ENCODE measurements at places on chromosomes 2 and 18. TPM values are rescaled to one million over a fixed set of nuclear protein-coding genes. Genes with fewer than 3 reads are reported as not detected.

DNA sequence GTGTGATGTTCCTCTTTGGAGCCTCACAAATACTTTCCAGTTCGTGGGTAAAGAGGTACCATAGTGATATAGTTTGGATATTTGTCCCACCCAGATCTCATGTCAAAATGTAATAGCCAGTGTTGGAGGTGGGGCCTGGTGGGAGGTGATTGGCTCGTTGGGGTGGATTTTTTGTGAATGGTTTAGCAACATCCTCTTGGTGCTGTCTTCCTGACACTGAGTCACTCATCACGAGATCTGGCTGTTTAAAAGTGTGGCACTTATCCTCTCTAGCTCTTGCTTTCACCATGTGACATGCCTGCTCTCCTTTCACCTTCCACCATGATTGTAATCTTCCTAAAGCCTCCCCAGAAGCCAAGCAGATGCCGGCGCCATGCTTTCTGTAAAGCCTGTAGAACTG, 3.0 kb upstream of the CCDC93 start:
- no peaks in the 10 kb centered on the region for H3K27me3 ChIP-seq
- H3K27ac ChIP-seq, result no peak overlapping the region
- no peaks in the 10 kb centered on the region for H3K36me3 ChIP-seq
- peaks cover 21% of the 10 kb centered on the region for H3K4me1 ChIP-seq
- no peak for DNase-seq
- H3K4me3 ChIP-seq, result no peak overlapping the region

- no peak overlapping the region for H3K4me3 ChIP-seq
- no peak for DNase-seq
- no peaks in the 10 kb centered on the region for H3K27me3 ChIP-seq
- H3K27ac ChIP-seq, result no peak overlapping the region
Observed at GRCh38 chr2:123086613-123087385, 938.3 kb upstream of the CNTNAP5 start.

AOX1 gene
- 84.5 TPM for total RNA-seq

- H3K27me3 ChIP-seq, result no peaks in the 10 kb centered on the region
- H3K4me1 ChIP-seq, result no peaks in the 10 kb centered on the region
- no peak for DNase-seq
- H3K4me3 ChIP-seq, result no peak overlapping the region
Observed at GRCh38 chr2:30136764-30137444, 9.9 kb upstream of the YPEL5 start.

GRCh38 chr18:12282442-12283039, 25.5 kb upstream of the TUBB6 start:
- no peak for DNase-seq
- no peaks in the 10 kb centered on the region for H3K36me3 ChIP-seq
- no peak overlapping the region for H3K27ac ChIP-seq

DNA sequence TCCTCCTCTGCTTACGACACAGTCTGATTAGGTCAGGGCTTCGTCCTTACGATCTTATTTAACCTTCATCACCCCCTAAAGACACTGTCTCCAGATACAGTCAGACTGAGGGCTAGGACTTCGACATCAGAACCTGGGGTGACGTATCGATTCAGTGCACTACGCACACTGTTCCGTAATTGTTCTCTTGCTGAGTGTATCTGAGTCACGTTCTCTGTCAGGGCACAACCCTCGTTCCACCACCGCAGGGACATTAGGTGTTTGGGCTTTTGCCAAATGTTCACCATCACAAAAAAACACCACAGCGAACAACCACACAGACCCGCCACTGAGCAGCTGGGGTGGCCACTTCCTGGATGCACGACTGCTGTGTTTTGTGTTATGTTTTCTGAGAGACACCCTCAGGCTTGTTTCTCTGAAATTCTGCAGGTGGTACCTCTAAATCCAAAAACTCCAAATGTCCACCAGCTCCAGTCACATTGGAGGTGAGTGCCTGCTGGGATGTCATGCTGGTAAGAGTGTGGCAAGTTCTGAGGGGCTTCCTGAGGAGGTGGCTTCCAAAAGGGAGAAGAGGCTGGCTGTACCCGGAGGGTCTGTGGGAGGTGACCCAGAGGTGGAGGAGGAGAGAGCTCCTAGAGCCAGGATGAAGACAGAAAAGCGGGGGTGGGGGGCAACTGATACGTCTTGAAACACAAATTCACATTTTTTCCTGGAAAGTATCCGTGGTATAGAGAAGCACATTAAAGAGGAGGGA, 66.6 kb downstream of the ADNP2 start:
- peaks cover 55% of the 10 kb centered on the region for H3K4me1 ChIP-seq
- DNase-seq, result no peak
- no peaks in the 10 kb centered on the region for H3K27me3 ChIP-seq
- H3K36me3 ChIP-seq, result no peaks in the 10 kb centered on the region

GRCh38 chr2:100948942-100949811, 52.9 kb upstream of the RPL31 start:
- H3K36me3 ChIP-seq, result no peaks in the 10 kb centered on the region
- H3K27me3 ChIP-seq, result no peaks in the 10 kb centered on the region
- DNase-seq, result no peak
- H3K27ac ChIP-seq, result no peak overlapping the region

GAREM1 gene
- 15.7 TPM for total RNA-seq

C1QL2 gene
- not detected for total RNA-seq

GRCh38 chr2:226059961-226060627, 660.6 kb downstream of the NYAP2 start:
- no peaks in the 10 kb centered on the region for H3K27me3 ChIP-seq
- no peaks in the 10 kb centered on the region for H3K36me3 ChIP-seq
- H3K4me3 ChIP-seq, result no peak overlapping the region
- H3K27ac ChIP-seq, result no peak overlapping the region
- no peaks in the 10 kb centered on the region for H3K4me1 ChIP-seq
- DNase-seq, result no peak

FTCDNL1 gene
- total RNA-seq, result 2.5 TPM

GRCh38 chr2:159900343-159900742, 102.3 kb upstream of the CD302 start:
- no peaks in the 10 kb centered on the region for H3K27me3 ChIP-seq
- no peaks in the 10 kb centered on the region for H3K36me3 ChIP-seq
- peaks cover 14% of the 10 kb centered on the region for H3K4me1 ChIP-seq
- H3K27ac ChIP-seq, result no peak overlapping the region

DNA sequence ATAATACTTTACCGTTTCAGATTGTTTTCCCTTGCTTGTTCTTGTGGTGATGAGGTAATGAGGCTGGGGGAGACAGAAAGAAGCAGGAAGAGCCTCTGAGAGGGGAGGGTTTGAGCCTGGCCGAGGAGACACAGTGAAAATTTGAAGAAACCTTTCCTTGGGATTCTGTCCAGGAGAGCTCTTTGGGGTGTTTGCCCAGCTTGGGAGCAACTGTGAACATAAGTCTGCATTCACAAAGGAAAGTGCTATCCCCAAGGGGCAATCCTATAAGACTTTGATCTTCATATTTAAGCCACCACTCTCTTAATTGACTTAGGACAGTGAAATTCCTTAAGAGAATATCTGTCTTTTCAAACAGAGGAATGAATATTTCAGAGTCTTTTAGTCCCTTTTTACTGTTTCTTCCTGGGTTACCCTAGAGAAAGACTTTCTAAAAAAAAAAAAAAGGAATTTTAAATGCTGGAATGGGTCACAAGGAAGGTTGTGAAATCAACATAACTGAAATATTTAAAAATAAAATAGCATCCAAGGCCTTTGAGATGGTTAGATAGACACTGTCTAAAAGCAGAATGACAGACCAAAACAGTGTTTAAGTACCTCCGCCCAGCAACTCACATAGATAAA, 52.5 kb upstream of the STAM2 start:
- H3K27ac ChIP-seq, result peak overlapping the region; percentile 28
- no peaks in the 10 kb centered on the region for H3K36me3 ChIP-seq
- H3K4me3 ChIP-seq, result no peak overlapping the region
- H3K4me1 ChIP-seq, result peaks cover 15% of the 10 kb centered on the region

DNA sequence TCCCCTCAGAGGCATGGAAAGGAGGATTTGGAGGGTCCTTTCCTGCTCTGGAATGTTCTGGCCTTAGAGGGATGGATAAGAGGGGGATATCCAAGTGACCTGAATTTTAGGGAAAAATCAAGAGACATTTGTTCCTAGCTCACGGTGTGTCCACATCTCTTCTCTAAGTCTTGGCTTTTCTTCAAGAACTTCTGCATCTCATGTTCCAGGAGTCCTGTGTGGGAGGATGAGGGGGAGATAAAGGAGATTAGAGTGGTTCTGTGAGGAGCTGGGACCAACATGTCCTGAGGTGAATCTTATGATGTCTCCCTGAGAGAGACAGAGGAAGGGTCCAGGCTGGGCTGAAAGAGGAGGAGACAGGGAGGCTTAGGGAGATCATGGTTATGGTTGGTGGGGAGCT, 11.7 kb downstream of the EMX1 start:
- no peak overlapping the region for H3K4me3 ChIP-seq
- H3K27me3 ChIP-seq, result peaks cover 12% of the 10 kb centered on the region
- no peak overlapping the region for H3K27ac ChIP-seq
- H3K36me3 ChIP-seq, result no peaks in the 10 kb centered on the region
- no peak for DNase-seq

ATP8B1 gene
- total RNA-seq, result 41.5 TPM

DNA sequence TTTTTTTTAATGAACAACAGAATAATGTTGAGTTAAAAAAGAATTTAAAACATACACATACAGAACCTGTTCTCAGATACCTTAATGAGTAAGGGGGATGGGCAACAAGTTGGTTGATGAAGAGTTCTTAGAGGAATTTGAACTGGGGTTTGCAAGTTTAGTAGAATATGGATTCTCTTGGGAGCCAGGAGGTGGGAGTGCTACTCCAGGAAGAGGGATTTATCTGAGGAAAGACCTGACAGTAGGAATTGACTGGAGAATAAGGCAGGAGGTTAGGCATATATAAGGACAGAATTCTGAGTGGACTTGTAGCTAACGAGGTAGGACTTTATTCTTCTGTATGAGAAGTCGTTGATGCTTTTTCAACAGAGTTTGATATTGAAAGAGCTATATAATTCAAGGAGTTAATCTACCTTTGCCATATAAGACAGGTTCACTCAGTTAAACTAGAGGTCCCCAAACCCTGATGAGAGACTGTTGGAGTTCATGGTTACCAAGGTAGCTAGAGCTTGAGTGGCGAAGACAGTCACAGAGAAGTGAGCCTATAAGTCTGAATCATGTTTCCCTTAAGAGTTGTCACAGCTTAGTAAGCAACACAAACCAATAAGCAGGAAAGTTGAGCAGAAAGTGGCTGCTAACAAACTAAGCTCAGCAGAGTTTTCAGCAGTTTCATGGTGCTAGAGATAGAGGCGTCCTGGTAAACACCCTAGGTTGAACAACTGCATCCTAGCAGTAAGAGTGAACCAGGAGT, 88.2 kb downstream of the NCOA1 start:
- no peaks in the 10 kb centered on the region for H3K27me3 ChIP-seq
- H3K36me3 ChIP-seq, result no peaks in the 10 kb centered on the region
- no peak overlapping the region for H3K4me3 ChIP-seq
- DNase-seq, result no peak
- H3K27ac ChIP-seq, result no peak overlapping the region
- peaks cover 28% of the 10 kb centered on the region for H3K4me1 ChIP-seq

- H3K36me3 ChIP-seq, result no peaks in the 10 kb centered on the region
- no peak for DNase-seq
- no peak overlapping the region for H3K27ac ChIP-seq
- H3K4me3 ChIP-seq, result no peak overlapping the region
Observed at GRCh38 chr2:105032476-105032875, 5.4 kb upstream of the MRPS9 start.
